Neural progenitor cell (in vitro differentiated cells): ENCODE measurements at places on chromosomes 4 and X. TPM values are rescaled to one million over a fixed set of nuclear protein-coding genes. Genes with fewer than 3 reads are reported as not detected.

The FGB gene
- 0.56 TPM in 1 of 2 replicates, not detected in the other for total RNA-seq

The MSL3 gene
- 21.9 and 33.2 TPM in 2 replicates for total RNA-seq

The NR3C2 gene
- total RNA-seq: 0.73 and 0.84 TPM in 2 replicates

The C4orf36 gene
- total RNA-seq: 5.7 and 8.6 TPM in 2 replicates

- H3K27me3 ChIP-seq: no peaks in the 10 kb centered on the region
- H3K36me3 ChIP-seq: no peaks in the 10 kb centered on the region
- no peak overlapping the region for H3K4me3 ChIP-seq
- H3K4me1 ChIP-seq: peaks cover 19% of the 10 kb centered on the region
- H3K27ac ChIP-seq: no peak overlapping the region
These were observed 583.2 kb upstream of the INTU start for GRCh38 chr4:127049526-127049925.

DNA sequence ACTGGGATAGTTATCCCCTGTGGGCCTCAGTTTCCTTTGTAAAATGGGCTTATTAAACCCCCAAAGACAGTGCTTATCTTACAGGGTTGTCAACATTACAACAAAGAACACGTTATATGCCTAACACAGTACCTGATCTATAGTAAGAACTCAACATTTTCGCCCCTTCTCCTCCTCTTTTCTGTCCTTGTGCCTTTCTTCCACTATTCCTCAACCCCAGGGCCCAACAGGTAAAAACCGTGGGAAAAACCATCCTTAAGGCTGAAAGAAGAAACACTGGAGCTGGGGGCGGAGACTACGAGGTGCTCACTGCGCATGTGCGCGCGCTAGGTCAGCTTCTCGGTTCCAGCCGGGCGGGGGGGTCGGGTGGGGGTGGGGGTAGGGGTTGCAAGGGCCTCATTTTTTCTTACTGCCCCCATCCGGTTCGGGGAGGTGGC is 426 bp upstream of the XIAP start:
- peak overlapping the region; percentile 89 for H3K27ac ChIP-seq
- no peaks in the 10 kb centered on the region for H3K27me3 ChIP-seq
- H3K4me1 ChIP-seq: peaks cover 5% of the 10 kb centered on the region
- no peak for DNase-seq
- H3K4me3 ChIP-seq: peak overlapping the region; percentile 72

DNA sequence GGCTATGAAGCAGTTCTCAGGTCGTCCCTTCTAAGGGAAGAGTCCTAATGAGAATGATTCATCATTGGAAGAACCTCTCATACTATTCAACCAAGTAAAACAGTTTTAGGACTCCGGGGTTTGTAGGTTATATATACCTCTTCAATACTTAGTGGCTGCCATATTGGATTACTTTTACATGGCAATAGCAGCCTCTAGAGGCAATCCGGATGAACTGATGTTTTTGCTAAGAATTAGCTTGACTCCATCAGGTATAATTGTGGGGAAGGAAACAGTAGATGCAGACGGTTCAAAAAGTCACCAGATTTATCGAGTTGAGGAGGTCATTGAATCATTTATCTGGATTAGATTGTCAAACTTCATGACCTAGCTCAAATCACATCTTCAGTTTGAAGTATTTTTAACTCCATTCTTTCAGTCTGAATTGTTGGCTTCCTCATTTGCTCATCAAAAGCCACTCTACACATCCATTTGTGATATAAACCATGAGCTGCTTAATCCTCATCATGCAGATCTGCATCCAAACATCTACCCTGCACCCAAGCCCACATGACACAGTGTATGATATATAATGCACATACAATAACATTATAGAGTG is 28.4 kb downstream of the GUCY1B1 start:
- no peaks in the 10 kb centered on the region for H3K4me1 ChIP-seq
- peak; percentile 63 for DNase-seq
- H3K36me3 ChIP-seq: no peaks in the 10 kb centered on the region
- no peaks in the 10 kb centered on the region for H3K27me3 ChIP-seq
- H3K4me3 ChIP-seq: no peak overlapping the region

GRCh38 chr4:120964596-120964995 is 42.1 kb upstream of the PRDM5 start:
- no peaks in the 10 kb centered on the region for H3K36me3 ChIP-seq
- no peaks in the 10 kb centered on the region for H3K27me3 ChIP-seq

DNA sequence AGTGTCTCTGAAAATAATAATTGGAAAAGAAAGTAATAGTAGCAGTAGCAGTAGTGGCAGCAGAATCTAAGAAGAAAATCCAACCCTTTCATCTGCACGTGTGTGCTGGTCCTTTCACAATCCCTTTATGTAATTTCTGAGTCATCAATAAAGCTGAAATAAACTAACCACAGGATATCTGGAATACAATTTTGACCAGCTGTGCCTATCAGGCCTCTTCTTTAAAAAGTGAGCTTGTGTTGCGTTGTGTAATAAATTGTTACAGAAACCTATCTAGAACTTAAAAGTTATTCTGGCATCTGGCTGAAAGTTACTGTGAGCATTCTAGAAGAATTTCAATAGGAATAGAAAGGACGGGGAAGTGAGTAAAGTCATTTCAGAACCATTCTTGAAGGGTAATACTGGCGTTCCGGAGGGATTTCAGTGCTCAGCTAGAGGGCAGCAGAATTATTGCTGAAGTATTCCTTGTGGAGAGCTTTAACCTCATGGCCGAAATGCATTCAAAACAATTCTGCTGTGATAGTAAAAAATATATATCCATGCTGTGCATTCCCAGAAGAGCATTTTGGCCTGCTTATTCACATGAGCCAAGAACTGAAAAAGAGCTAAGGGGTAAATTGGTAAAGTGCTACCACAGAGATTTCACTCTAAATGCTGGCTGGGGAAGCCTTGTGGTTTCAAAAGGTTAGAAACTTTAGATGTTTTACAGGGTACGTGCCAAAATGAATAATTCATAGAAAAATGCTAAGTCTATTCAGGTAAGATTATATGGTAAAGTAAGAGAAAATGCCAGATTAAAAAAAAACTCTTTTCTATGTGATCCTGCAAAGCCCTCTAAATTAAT is 260.6 kb downstream of the NKX6-1 start:
- no peaks in the 10 kb centered on the region for H3K4me1 ChIP-seq
- H3K27ac ChIP-seq: no peak overlapping the region
- no peak for DNase-seq
- no peak overlapping the region for H3K4me3 ChIP-seq
- H3K36me3 ChIP-seq: no peaks in the 10 kb centered on the region
- no peaks in the 10 kb centered on the region for H3K27me3 ChIP-seq

- DNase-seq: peak; percentile 57
- H3K4me1 ChIP-seq: peaks cover 3% of the 10 kb centered on the region
- H3K27me3 ChIP-seq: no peaks in the 10 kb centered on the region
These were observed 2.7 kb upstream of the GEMIN8 start for GRCh38 chrX:14032406-14032805.
